ENCODE measurements at places on chromosomes 5 and 9.

DNA sequence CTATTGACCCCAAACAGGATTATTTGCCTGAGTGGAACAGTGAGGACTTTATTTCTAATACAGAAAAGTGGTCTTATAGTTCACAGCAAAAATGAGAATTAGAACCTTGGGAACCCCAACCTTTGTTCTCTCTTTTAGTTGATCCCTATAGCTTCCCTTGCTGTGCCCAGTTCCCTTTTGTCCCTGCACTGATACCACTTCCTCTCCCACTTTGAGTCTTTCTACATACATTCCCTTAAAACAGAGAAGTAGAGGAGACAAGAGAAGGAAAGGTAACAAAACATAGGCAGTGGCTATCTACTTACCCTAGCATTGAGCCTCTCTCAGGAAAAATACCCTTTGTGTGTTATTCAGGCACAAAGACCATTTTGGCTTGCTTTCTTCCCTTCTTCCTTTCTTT lies 246.4 kb downstream of the FAM114A2 start:
- no peak for DNase-seq

DNA sequence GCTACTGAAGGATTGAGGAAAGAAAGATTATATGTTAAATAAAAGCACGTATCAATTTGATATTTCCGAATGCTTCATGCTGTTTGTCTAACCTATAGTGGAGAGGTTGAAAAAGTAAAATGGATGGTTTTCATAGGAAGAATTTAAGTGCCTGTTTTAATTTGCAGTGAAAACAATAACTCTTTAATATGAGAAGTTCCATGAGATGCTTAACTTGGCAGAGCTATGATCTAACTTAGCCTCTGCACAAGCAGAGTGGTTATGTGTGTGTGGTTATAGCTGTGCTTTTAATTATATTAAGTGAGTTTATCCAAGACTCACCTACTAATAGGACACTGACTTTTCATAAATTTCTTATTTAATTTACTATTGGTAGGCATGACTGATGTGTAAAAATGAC lies 57.4 kb downstream of the AOPEP start:
- DNase-seq = no peak

- DNase-seq = peak; percentile 25
Observed at GRCh38 chr9:110283751-110284150, 27.4 kb upstream of the TXN start.

- peak; percentile 99 for DNase-seq
Observed at GRCh38 chr5:39399135-39400036, 25.4 kb downstream of the DAB2 start.

DNA sequence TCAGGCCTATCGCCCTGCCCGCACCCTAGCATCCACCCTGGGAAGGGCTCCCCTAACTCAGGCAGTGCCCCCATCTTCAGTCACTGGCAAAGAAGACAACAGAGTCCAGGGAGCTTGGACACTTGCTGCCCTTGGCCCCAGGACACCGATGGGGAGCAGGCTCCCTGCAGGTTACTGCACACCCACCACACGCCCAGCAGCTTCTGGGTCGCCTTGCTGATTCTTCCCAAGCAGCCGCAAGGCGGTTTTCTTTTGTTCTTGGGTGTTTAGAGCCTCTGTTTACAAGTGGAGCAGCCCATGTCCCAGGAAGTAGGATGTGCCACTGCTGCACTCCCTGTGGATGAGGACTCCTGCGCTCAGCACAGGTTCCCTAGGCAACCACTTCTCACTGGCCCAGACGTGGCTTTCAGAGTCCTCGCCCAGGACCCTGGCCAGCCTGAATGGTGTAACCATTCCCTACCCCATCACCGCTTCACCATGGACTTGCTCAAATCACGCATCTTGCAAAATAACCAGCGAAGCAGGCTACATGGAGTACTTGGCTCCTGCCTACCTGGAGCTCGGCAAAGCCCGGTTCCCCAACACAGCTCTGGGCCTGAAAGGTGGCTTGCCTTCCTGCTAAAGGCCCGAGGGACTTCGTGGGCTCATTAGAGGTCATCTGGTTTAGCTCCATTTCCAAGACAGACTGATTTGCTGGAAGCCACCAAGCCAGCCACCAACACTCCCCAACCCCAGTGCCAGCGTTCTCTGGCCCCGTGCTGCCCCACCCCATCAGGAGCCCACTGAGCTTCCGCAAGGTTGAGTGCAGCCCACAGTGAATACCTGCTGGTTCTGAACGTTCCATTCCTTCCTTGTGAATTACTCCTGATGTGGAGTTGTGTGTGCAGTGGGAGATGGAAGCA lies 60.0 kb downstream of the PSMB7 start:
- DNase-seq = no peak

GRCh38 chr9:79661279-79661678 lies 89.5 kb downstream of the TLE4 start:
- no peak for DNase-seq
